Stimulated activated CD8-positive, alpha-beta memory T cell treated with anti-CD3 and anti-CD28 coated beads, Interleukin-4, amount 100 ng/mL, for 4 hours (primary cell): ENCODE measurements at places on chromosomes 11 and 22.

DNA sequence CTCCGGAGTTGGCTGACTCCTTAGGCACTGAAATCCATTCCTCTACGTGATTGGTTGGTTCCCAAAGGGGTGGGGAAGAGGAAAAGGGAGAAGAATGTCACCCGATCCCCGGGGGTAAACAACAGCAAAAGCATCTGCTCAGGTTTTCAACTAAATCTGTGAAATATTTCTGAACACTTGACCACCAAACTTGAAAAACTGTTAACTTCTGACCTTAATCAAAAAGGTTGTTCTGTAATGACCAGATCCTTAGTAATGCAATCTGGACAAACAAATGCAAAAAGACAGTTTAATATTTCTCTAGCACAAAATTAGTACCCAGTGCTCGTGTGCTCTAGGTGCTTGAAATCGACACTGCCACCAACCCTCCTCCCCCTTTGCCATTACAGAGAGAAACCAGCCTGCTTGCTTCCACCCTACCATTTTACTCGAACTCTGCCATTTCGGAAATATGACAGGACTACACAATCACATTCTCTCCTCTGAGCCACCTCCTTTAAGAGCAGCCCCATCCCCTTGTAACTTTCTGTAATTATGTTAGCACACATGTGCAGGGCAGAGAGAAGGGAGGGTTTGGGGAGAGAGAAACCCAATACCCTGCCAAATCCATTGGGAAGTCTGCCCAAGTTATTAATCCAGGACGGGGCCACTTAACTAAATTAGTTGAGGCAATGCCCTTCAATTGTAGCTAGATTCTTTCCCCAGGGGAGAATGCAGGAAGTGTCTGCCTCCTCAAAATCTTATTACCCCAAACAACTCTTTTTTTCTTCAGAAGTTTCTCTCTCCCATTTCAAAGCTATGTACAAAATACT, 113.8 kb downstream of the RBFOX2 start:
- DNase-seq = no peak

DNA sequence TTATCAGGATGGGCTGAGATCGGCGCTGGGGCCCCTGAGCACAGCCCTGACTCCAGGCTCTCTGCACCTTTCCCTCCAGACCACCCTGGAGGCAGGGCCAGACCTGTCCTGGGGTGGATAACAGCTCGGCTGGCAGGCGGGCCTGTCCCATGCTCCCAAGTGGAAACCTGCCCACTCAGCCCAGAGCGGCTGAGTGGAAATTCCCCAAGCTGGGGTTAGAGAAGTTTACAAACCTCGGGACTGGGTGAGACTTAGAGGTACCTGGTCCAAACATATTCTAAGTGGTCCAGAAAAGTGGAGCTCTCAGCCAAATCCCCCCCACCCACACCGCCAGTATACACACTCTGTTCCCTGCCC, 4.8 kb upstream of the FXYD2 start:
- no peak for DNase-seq

DNA sequence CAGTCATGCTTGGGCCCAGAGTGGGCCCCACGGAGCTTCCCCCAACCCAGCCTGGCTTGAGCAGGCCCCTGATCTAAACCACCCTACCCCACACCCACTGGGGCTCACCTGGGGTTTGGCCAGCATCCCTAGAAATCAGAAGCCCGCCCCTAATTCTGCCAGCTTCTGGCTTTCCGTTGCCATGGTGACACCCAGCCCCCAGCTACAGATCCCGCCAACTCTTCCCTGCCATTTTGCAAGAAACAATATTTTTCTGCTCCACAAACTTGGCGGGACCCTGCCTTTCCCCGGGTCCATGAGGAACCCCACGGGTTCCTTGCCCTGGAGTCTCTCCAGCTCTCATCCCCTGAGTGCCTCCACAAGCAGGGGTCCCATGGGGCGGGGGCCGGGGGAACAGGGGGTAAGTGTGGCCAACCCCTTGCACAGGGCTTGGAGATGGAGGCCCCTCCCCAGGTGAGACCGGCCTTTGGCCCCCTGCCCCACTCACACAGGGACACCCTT, 90.0 kb downstream of the CDKN1C start:
- DNase-seq = no peak

- DNase-seq = no peak
These were observed 178.2 kb downstream of the GRIK4 start for GRCh38 chr11:120689596-120690275.

GRCh38 chr11:68401856-68402255, 58.7 kb upstream of the PPP6R3 start:
- DNase-seq = no peak

DNA sequence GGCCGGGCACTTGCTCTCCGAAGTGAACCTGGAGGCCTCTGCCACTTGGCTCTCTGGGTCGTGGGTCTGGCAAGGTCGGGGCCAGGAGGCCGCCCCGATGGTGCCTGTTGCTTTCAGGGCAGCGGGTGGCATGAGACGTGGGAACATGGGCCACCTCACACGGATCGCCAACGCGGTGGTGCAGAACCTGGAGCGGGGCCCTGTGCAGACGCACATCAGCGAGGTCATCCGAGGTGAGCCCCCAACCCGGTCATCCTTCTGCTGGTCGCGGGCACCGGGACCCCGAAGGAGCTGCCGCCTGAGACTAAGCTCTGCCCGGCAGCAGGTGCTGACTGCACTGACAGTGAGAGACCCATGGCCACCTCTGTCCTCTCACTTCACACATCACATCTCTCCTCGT, 40.0 kb downstream of the SBF1 start:
- DNase-seq = no peak

- no peak for DNase-seq
These were observed 23.0 kb downstream of the OTOG start for GRCh38 chr11:17570034-17570433.

DNA sequence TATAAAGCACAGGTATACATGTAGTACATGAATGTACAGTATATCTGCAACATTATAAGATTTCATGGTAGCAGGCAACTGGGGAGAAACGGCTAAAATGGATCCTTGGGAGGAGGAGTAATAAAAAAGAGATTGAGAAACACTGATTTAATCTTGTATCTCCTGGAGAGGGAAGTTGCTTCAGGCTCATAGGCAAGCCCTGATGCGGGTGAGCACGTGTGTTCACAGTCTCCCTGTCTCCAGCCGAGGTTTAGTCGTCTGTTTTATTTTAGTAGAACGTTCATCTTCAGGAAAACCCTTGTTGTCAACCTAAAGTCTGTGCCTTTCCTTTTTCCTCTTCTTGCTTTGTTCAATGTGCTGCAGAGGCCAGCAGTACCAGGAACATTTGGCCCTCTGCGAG, 21.8 kb upstream of the SLC25A18 start:
- no peak for DNase-seq

- DNase-seq = no peak
These were observed 488.2 kb upstream of the API5 start for GRCh38 chr11:42823546-42823945.

GRCh38 chr11:102853956-102854355, 10.5 kb upstream of the MMP3 start:
- DNase-seq = no peak

GRCh38 chr11:60924110-60924905, at the start of gene TMEM132A:
Gene TMEM132A (plus strand): TSS chr11:60924460. CDS start chr11:60924634, 174 bp downstream.
- DNase-seq = no peak

DNA sequence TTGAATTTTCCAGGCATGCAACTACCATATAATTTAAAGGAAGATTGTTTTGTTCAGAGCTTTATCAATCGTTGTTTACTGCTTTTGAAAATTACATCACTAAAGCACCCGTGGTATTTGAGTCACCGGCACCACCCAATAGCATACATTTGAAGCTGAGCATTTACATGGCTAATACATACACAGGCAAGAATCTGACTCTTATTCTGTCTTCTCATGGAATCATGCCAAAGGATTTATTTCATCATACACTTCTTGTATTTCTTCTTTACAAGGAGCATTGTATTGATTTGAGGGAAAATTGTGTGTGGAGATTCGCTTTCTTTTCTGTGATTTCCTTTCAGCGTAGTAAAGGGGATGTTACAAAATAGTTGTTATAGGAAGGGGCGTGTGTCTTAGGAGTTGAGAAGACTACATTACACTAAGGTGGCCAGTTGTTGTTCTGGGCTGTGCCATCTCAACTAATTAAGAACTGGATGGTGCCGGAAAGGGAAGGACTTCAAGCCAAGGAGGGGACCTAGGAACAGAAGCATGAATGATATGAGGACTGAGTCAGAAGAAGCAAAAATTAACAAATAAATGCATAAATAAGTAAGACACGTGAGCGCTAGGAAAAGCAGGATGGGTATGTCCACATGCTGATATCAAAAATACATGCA, 12.9 kb upstream of the CD3E start:
- DNase-seq = no peak

DNA sequence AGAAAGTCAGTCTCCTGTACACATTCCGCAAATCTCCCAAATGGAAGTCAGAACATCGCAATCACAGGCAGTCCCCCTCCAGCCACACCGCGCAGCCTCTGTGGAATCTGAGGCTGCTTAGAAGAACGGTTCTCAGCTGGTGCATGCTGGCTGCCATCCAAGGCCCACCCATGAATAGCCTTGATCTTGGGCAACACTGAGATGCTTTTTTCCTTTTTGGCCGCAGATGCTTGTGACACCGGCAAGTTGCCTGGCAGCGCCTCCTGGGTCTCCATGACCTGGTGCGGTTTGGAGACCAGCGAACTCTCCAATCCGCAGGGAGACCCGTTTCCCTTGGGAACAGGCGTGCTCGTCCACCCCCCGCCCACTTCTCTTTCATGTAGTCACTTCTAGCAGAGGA, 26.3 kb upstream of the PHF21B start:
- DNase-seq = no peak

GRCh38 chr11:19199771-19200170, 2.0 kb downstream of the CSRP3 start:
- no peak for DNase-seq

GRCh38 chr11:65793144-65793581, 6.3 kb downstream of the OVOL1 start:
- DNase-seq = no peak

DNA sequence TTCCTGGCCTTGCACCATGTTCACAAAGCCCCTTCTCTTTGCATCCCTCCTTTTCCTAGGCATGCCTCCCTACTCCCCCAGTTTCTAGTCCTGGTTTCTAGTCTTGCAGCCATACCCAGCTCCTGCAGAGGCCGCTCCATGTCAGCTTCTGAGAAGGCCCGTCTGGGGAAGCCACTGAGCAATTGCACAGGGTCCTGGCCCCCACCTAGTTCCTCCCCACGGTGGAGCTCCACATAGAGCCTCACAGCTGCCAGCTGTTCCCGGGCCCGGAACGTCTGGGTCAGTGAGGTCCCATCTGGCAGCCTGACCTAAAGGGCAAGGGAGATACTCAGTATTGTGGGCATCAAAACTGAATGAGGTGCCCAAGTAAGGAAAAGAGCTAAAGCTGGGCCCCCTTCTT, 2.2 kb downstream of the UBXN1 start:
- no peak for DNase-seq

DNA sequence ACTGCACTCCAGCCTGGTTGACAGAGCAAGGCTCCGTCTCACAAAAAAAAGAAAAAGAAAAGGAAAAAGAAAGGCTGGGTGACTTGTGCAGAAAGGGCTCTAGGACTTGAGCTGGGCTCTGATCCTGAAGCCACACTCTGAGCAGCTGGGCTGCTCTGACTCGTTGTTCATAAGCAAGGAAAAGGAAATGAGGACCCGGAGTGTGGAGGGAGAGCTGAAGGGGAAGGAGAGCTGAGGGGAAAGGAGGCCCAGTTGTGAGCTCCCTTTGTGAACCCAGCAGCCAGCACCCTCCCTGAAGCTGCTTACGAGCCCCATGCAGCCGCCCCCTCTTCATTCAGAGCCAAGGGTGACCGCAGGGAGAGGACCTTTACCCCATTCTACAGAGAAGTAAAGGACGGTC, 12.3 kb upstream of the SH3BP1 start:
- no peak for DNase-seq
